BE2C (cell line): ENCODE measurements at places on chromosomes 4 and X.
A peak's percentile ranks its signal among the peaks of the same experiment; 100 is the strongest.

- no peak for DNase-seq
Observed at GRCh38 chrX:18624599-18624998, 47.3 kb downstream of the RS1 start.

- DNase-seq: no peak
Observed at GRCh38 chr4:102988429-102989020, 31.0 kb downstream of the SLC9B1 start.

DNA sequence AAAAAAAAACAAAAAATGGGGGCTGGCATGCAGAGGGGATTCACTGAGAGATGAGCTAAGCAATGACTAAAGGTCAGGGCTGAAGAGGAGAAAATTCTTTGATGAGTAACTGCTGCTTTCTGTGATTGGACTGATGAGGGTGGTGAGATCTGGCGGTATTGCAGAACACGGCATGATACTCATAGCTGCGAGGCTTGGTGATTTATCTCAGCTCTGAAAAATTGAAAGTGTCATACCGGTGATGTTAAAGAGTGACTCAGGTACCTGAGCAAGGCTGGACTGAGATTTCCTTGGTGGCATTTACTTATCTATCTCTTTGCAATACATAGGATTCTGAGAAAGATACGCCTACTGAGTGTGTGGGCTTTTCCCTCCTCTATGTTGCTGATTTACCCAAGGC, 204.1 kb upstream of the DDX53 start:
- no peak for DNase-seq

DNA sequence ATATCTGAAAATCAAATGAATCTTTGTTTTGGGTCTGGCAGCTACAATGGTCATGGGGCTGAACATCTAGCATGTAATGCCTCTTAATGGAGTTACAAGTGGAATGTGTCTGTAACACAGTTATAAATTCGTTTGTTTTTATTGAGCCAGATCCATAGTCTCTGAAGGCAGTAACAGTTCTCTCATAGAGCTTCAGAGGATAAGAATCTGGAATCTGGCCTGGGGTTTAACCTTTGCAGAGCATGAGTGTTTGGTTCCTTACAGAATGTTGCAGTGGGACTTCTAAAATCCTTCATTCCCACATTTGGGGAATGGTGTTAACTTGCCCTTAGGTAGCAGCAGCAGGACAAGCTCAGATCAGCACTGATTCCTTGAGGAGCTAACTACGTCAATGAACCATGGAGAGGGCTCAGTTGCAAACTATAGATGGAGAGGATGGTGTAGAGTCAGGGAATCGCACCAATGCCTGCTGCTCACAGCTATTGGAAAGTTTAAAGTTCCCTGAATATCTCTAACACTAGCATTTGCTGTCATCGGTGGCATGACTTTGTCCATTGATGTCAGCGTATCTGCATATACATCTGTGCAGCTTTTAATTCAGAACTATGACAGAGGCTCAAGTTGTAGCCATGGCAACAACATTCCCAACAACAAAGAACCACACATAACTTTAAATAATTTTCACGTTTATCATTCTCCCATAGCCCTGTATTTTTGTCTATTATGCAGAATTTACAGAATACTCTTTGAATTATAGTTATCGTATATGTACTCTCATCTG, 72.2 kb downstream of the RASGEF1B start:
- DNase-seq: no peak

GRCh38 chrX:120304256-120304655, 7.0 kb downstream of the TMEM255A start:
- DNase-seq: no peak

GRCh38 chrX:30652527-30653414, 452 bp upstream of the GK start:
- peak; percentile 94 for DNase-seq

DNA sequence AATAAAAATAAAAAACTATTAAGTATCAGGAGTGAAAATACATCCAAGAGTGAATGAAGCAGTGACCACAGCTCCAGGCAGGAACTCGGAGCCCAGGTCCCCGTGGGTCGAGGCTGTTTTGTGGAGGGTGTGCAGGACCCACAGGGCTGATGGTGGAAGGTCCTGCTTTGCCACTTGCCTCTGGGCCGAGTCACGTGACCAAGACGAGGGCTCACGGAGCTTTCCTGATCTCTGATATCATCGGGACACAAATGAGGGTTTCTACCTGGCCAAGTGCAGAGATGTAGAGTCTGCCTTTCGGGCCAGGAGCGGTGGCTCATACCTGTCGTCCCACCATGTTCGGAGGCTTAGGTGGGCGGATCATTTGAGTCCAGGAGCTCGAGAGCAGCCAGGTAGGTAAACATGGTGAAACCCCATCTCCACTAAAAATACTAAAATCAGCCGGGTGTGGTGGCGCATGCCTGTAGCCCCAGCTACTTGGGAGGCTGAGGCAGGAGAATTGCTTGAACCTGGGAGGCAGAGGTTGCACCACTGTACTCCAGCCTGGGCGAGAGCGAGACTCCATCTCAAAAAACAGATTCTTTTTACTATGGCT, 7.2 kb downstream of the SLC25A6 start:
- no peak for DNase-seq

DNA sequence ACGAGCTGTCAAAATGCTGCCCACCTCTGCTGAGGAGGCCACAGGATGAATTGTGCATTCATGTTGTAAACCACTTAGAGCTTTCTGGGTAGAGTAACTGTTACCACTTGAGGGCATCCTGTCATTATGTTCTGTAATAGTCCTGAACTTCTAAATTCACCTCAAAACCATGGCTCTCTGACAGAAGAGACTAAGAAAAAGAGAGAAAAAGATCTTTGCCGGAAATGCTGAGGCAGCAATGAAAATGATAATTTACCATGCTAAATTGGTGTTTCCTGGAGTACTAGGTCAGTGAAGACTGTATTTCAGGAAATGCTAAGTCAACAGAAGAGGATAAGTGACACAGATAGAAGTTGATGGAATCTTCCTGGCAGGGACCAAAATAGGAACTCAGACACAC, 942.3 kb upstream of the SLIT2 start:
- no peak for DNase-seq

GRCh38 chr4:105474099-105474518, 247 bp upstream of the PPA2 start:
- no peak for DNase-seq

- DNase-seq: no peak
Observed at GRCh38 chr4:187477224-187477623, 518.3 kb upstream of the ZFP42 start.

DNA sequence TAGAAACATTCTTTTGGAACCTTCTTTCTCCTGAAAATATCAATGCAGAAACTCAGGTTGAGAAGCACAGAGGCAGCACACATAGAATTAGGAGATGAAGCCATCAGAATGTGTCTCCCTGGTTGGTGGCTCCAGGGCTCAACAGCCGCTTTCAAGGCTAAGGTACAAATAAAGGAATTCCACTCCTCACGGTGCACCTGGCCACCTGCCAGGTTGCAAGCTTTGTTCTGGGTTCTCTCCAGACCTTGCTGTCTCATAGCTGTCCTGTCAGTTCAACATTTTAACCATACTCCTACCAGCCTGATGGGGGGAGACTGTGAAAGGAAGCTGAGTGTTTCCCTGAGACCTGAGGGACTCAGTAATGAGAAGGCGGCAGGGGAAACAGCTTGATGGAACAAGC, 96.3 kb upstream of the HPF1 start:
- no peak for DNase-seq

GRCh38 chr4:22245294-22245693, 270.6 kb downstream of the ADGRA3 start:
- DNase-seq: no peak

- DNase-seq: no peak
Observed at GRCh38 chr4:153212736-153213135, 8.5 kb downstream of the TRIM2 start.

GRCh38 chrX:139825618-139826017, 107.2 kb downstream of the ATP11C start:
- no peak for DNase-seq

DNA sequence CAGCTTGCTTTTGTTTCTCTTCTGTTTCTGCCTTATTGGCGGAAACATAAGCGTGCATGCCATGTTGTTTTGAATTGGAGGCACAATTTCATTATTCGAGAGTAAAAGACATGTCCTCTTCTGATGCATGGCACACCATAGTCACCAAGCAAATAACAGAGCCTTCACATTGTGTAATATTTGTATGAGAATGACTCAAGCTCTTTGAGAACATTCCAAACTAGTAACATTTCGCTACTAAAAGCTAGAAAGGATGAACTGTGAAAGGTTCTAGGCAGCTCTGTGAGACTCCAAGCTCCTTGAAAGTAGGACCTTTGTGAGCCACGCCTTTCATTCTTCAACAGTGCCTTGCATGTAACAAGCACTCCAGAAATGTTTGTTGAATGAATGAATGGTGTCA, 9.2 kb upstream of the ANXA3 start:
- no peak for DNase-seq

GRCh38 chr4:76716658-76717057, 181.3 kb downstream of the SOWAHB start:
- DNase-seq: no peak

- DNase-seq: no peak
Observed at GRCh38 chrX:131393426-131393825, 104.3 kb upstream of the IGSF1 start.

- DNase-seq: no peak
Observed at GRCh38 chr4:153217440-153217839, 13.2 kb downstream of the TRIM2 start.

DNA sequence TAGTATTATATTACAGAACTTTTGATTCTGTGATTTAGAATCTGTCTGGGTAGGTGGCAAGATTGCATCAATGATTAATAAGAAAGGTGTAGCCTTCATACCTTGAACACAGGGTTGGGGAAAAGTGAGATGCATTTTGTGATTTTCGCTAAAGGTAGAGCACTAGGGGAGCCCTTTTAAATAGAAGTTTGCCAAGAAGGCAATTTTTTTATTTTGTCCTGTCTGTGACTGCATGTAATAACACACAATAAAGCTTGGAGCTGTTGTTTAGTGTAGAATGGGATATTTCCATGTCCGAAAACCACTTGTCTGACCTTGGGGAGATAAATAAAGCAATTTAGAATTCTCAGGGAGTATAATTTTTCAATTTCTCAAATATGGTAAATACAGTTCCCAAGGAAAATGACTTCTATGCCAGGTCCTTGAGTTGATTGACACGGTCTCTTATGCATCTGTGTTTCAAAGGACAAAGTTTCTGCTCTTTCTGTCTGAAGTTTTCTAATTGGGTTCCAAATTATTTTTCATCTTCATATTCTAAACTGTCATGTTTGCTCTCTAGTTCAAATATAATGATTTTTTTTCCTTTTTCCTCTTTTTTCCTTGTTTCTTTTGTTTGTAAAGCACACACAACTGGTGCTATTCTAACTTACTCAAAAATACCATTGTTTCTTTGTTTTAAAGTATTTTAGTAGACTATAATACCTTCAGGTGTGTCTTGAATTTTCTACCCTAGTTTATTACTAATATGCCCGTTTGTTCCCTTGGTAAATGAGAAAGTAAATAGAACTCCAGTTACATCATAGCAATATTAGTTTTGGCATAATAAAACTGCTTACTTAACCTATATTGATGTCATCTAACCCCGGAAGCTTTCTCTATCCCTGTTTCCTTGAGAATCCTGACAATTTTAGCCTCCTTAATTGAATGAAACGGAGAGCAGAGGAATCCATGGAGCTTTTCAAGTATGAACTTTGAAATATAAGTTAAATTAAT, 87.8 kb upstream of the BMPR1B start:
- DNase-seq: no peak

DNA sequence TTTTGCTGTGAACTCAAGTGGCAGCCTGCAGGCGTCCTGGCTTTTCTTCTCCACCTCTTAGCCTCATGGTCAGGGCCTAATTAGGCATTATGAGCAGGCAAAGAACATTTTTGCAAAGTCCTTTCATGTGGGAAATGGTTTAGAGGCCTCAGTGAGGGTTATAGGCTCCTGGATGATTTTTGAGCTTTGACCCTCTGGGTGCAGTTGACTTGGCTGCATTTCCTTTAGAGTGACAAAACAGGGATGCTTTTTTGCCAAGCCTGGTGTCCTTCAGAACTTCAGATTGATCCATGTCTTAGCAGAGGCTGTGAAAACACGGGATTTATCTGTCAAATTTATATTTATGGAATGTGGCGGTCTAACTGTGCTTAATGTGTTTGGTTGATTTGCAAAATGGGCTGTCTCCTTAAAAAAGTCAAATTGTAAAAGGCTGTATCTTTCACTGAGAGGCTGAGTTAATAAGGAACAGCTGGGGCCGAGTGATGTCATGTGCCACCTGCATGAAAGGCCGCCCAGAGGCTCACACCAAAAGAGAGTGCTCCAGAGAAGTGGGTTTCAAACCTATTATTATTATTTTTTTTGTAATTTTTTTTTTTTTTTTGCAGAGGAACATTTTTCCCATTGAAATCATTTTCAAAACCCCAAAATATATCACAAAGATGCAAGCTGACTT, 192.2 kb upstream of the ARX start:
- no peak for DNase-seq

GRCh38 chrX:72057849-72058248, 73.9 kb downstream of the RTL5 start:
- DNase-seq: no peak

- no peak for DNase-seq
Observed at GRCh38 chrX:34917146-34917545, 25.4 kb upstream of the FAM47B start.

DNA sequence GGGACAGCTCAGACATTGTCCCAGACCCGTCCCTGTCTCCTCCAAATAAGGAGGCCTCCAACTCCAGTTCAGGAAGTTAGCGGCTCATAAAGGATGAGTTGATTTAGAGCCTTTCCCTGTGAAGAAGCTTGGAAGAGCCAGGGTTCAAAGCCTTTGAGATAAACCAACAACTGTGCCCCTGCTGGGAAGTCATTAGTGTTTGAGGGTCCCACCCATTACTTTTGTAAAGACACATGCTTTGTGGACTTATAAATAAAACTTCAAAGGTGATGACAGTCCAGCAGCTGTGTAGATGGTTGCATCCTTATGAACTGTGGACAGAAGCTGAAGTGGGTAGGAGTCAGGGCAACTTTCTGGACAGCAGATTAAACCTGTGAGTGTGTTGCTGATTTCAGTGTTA, 86.0 kb upstream of the PGRMC2 start:
- DNase-seq: no peak

DNA sequence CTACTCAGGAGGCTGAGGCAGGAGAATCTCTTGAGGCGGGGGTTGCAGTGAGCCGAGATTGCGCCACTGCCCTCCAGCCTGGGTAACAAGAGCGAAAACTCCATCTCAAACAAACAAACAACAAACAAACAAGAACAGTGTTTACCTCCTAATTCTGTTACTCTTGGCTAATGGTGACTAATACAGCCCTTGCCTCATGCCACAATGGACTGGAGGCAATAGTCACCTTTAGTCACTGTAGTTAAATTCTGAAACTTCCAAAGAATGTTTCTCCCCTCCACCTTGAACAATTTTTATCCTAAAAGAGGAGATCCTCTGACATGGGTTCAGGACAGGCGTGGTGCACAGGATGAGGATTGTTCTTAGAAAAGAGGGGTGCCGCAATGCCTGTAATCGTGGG, 241.2 kb upstream of the CTSO start:
- no peak for DNase-seq

DNA sequence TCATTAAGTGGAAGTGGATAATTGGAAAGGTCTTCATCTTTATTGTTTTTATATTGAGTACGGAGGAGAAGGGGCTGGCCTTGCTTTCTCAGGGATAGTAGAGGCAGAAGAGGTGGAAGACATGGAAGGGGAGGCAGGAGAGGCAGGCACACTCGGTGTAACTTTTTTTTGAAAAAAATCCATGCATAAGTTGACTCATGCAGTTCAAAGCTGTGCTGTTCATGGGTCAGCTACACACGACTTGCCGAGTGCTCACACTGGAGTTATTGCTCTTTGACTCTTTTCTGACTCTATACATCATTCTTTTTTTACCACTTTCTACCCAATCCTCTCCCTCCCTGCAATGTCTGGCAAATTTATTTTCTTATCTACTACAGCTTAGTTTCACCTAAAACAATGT, 158.3 kb upstream of the AADAT start:
- no peak for DNase-seq
